NCI-H2081 (cell line): ENCODE measurements at places on chromosomes 5 and 9.

DNA sequence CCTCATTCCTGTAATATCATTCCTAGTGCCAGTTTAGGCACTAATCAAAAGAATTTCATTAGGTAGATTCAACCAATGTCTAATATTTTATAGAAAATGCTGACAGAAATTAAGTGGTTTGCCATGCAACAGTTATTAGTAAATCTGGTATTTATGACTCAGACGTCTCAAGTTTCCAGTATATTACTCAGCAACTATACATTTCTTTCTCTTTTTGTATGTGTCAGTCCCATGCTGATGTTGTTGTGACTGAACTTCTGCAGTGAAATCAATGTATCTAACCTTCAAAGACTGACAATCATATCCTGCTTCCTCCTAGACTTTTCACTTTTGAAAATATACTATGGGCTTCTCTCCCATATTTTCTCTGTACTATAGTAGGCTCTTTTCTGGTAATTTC lies 822.5 kb downstream of the NR2F1-AS1 start:
- DNase-seq: no peak

DNA sequence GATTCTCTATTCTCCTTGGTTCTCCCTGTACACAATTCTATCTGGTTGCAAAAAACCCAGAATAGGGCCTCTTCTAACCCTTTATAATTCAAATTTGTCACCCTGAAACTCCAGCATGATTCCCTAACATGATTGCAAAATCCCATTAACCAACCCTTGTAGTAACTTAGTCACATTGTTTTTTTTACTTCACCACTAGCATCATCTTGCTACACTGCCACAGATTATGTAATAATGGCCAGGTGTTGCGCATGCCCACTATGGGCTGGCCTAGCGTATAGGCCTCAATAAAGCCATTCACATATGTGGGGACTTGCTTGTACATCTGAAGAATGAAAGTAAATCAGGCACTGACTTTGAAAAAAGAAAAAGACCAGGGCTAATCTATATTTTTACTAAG lies 25.7 kb downstream of the FAM170A start:
- DNase-seq: no peak

DNA sequence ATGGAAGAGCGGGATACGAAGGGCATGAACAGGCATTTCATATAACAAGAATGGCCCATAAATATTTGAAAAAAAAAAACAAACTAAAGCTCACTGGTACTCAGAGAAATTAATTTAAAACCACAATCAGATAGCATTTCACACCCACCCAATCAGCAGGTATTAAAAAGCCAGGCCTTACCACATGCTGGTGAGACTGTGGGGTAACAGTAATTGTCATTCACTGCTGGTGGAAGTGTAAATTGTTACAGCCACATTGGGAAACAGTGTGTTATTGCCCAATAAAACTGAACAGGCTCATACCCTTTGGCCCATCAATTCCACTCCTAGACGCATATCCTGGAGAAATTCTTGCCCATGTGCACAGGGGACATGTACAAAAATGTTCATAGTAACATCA lies 66.0 kb downstream of the PLAC8L1 start:
- no peak for DNase-seq

DNA sequence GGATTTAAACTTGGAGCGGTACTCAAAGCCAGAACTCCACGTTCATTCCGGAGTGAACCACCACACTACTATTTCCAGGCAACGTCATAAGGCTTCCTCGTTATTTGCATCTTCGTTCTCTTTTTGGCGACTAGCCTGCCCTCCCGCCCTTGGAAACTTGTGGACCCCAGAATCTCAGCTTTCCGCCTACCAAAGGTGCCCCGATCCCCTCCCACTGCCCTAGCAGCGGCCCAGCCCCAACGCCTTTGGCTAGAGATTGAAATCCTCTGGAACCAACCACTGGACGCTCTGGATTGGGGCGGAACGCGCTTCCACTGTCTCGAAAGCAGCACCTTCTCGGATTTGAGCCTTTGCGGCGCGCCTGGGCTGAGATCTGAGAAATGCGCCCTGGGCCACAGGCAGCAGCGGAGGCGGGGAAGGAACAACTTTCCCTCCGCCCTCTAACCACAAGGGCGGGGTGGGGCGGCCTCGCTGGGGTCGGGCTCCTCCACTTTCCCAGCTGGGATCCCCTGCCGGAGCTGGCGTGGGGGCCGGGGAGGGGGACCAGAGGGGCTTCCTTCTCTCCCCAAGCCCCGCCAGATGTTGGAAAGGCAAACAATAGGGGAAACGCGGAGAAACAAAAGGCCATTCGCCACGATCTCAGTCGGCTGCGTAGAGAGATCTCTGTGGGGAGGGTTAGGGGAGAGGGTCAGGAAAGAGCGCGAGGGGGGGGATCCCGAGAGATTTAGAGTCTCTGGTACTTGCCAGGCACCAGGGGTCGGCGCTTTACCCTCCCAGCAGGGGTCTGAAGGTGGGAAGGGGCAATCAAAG lies 1.3 kb downstream of the MOB3B start:
- no peak for DNase-seq

DNA sequence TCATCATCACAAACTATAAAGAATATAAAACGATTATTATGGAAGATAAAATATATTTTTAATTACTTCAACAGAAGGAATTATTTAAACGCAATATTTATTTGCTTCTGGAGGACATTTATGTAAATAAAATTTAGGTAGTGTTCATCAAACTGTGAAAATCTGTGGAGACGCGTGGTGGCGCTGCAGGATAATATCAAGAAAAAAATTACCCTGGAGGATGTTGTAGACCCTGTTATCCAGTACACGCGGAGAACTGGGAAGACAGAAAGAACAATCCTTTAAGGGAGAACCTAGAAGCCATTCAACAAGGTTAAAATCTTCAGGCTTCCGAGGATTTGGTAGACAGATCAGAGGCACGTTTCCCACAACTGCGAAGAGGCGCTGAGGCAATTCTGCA lies at the start of gene PCDHB12:
Gene PCDHB12 (plus strand): TSS at position 242 of the 400 bp plus-strand sequence. CDS start 189 bp downstream, outside the sequence.
- no peak for DNase-seq

- DNase-seq: no peak
Measured at GRCh38 chr5:58818465-58818864, 235.6 kb downstream of the RAB3C start.

GRCh38 chr5:125484742-125485641 lies 738.6 kb upstream of the ZNF608 start:
- peak; percentile 99 for DNase-seq

DNA sequence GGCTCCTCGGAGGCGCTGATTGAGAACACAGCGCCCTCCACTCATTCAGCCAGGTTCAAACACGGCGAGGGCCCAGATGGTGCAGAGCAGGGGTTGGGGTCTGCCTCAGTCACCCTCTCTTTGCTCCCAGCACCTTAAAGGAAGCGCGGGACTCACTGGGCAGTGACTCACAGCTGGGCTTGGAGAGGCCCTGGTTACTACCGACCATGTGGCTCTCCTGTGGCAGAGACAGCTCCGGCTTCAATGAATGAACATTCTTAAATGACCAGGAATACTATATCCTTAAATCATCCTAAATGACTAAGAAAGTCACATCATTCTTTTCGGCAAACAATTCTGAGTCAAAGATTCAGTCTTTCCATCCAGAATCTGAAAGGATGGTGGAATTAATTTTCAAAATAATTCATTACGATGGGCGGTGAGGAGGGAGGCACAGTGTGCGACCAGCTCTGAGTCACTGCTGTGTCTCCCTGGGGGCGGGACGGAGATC lies 1.6 kb upstream of the INPP5E start:
- DNase-seq: no peak

GRCh38 chr5:154780128-154780527 lies 25.0 kb downstream of the LARP1 start:
- no peak for DNase-seq

- no peak for DNase-seq
Measured at GRCh38 chr9:87579781-87580541, 82.3 kb downstream of the DAPK1 start.

- peak; percentile 61 for DNase-seq
Measured at GRCh38 chr5:73447530-73448462, 781 bp downstream of the FOXD1 start.

GRCh38 chr5:74638970-74639806 lies 1.3 kb downstream of the ENC1 start:
- no peak for DNase-seq

- DNase-seq: no peak
Measured at GRCh38 chr9:98230789-98231188, 24.7 kb downstream of the TBC1D2 start.

GRCh38 chr5:55533521-55534435 lies 986 bp downstream of the PLPP1 start:
- no peak for DNase-seq

- DNase-seq: no peak
Measured at GRCh38 chr9:70398145-70398556, 16.3 kb downstream of the KLF9 start.

- DNase-seq: peak; percentile 96
Measured at GRCh38 chr5:160418561-160419457, at the start of gene SLU7. Gene SLU7 (minus strand): TSS chr5:160419081. CDS start chr5:160415294, 3,787 bp downstream.

DNA sequence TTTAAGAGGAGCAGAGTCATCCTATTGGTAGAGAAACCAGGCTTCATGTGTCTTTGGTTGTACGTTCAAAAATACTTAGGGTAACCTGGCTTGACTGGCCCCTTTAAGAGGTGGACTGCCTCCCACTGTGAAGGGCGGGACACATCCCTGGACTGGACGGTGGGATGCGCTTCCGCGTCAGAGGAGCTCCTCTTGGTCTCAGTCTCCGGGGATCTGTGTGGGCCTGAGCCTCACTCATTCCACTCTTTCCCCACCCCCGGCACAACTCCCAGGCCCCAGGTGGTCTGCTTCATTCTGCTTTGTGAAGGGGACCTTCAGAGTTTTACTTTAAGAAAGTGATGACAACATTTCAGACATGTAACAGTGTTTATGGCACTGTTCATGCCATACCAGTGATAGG lies 601.1 kb downstream of the IRX1 start:
- DNase-seq: no peak

GRCh38 chr5:9562141-9562540 lies 16.3 kb upstream of the SEMA5A start:
- DNase-seq: no peak

GRCh38 chr9:107394264-107394663 lies 95.3 kb downstream of the KLF4 start:
- no peak for DNase-seq

GRCh38 chr9:71734950-71735349 lies 33.4 kb downstream of the CEMIP2 start:
- no peak for DNase-seq

GRCh38 chr9:113992994-113993393 lies 85.1 kb downstream of the AMBP start:
- no peak for DNase-seq

DNA sequence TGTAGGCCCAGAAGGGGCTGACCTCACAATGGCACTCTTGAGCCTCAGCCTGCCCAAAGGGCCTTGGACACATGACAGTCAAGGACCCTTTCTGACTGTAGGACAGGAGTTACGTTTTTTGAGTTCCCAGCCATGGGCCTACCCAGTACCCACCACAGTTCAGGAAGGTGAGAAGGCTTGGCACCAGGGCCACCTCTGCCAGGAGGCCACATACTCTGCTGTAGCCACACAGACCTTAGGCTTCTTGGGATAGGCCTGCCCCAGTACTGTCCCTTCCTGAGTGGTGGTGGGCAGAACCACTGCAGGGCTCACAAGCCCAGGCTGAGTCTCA lies 12.8 kb downstream of the PDLIM4 start:
- DNase-seq: no peak

- DNase-seq: no peak
Measured at GRCh38 chr9:112933696-112934095, 43.0 kb upstream of the SLC46A2 start.

DNA sequence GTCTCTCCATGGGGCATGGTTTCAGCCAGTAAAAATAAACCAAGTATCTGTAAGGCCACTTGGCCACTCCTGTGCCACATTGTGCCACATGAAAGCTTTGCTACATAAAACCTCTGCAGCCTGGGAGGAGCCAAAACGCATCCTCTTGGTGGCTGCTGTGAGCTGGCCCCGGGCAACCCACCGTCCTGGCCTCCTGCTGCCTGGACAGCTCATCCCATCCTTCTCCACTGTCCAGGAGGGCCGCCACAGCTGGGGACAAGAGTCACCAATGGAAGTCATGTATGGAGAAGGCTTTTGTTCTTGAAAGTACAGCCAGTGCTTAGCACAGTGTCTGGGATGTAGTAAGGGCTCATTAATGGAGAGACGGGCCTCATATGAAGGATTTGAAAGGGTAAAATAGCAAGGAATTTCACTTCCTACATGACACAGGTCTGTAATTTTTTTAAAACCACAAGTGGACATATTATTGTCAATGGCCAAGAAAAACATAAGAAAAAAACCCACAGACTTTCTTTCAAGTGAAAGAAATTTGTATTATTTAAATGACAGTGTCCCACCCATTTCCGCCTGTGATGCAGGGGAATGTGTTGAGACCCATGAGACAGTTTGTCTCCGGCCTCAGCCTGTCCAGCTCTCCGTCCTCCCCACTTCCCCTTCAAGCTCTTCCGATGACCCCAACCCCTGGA lies 6.6 kb downstream of the PTGES start:
- DNase-seq: no peak

DNA sequence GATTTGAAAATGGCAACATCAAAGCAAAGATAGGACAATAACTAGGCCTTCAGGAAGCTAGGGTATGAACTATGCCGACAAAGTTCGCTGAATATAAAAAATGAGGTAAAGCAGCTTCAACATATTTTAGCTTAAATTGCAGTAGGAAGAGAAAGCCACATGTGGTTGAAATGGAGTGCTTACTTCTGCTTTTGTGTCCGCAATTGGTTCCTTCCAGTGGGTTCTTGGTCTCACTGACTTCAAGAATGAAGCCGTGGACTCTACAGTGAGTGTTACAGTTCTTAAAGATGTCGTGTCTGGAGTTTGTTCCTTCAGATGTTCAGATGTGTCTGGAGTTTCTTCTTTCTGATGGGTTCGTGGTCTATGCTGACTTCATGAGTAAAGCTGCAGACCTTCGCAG lies 95.2 kb downstream of the APTX start:
- no peak for DNase-seq

GRCh38 chr9:112677040-112677439 lies 40.9 kb downstream of the INIP start:
- no peak for DNase-seq

GRCh38 chr5:89673019-89673418 lies 736.5 kb downstream of the CETN3 start:
- no peak for DNase-seq

GRCh38 chr5:43274435-43275114 lies 38.6 kb downstream of the HMGCS1 start:
- no peak for DNase-seq

- no peak for DNase-seq
Measured at GRCh38 chr9:98992107-98992884, 48.6 kb downstream of the COL15A1 start.

DNA sequence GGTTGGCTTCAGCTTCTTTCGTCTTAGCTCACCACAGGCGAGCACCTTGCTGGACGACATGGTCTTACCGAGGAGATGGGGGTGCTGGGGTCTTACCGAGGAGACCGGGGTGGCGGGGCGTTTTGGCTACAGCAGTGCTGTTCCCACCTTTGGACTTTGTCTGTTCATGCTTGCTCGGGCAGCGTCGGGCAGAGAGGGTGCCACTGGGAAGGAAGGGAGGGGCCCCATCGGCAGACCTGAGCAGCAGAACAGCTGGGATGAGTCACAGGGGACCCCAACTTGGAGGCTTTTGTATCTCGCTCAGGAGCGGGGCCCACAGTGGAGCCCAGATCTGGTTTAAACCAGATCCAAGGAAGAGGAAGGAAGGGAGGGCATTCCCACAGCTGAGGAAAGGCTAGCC lies 106.0 kb upstream of the CACNA1B start:
- no peak for DNase-seq
